ENCODE measurements at places on chromosomes 7 and 10.
A peak's percentile ranks its signal among the peaks of the same experiment; 100 is the strongest.

- no peak for DNase-seq
These were observed 24.1 kb downstream of the AMZ1 start for GRCh38 chr7:2711895-2712675.

- DNase-seq = peak; percentile 30
These were observed 39.8 kb upstream of the TRIM8 start for GRCh38 chr10:102604439-102604841.

GRCh38 chr7:2066251-2066919 lies 166.4 kb downstream of the MAD1L1 start:
- DNase-seq = no peak

DNA sequence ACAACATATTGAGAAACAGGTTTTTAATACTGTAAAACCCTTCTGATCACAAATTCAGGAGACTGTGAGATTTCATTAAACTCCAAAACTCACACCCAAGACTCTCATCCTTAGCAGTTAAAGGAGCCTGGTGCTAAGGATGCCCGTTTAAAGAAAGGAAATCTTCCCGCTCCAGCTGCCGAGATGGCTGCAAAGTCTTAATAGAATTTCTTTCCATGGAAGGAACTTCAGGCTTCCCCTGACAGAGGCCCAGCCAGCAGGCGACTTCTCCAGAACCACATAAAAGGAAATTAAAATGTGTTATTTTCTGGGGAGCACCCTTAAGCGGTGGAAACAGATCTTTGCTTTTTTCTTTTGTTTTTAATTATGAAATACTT lies 104.7 kb upstream of the CHST15 start:
- no peak for DNase-seq

DNA sequence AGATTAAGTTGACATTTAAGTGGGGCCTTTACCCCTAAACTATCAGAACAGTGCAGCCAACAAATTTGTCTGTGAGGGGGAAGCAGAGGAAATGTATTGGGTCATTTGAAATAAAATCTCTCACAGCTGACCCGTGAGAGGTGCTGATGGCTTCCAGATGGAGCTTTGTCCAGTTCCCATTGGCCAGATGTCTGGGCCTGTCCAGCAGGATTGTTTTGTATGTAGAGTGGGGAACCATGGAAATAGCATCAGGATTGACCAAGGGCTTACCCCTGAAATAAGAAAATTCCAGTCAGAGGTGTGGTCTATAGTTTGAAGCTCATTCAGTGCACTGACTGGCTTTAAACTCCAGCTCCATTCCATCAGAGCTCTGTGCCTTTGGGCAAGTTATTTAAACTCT lies 50.6 kb downstream of the INHBA start:
- DNase-seq = no peak

Data from MG63 (cell line).